ENCODE measurements at places on chromosomes 6 and 20.

DNA sequence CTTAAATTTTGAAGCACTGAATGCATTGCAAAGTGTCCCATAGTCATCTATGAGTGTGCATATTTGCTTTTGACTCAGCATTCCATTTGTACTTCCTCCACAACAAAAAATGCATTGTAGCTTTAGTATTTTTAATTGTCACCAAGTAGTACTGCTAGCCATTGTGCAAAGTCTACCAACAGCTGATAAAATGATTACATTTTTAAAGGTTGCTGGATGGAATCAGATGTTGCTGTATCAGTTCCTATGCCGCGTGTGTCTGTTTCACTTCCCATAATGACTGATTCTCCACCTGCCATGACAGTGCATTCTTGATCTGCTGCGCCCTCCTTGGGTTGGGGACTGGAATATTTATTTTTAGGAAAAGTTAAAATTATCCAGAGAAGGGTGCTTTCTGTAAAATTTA lies 41.2 kb downstream of the SLX4IP start:
- DNase-seq, result no peak

DNA sequence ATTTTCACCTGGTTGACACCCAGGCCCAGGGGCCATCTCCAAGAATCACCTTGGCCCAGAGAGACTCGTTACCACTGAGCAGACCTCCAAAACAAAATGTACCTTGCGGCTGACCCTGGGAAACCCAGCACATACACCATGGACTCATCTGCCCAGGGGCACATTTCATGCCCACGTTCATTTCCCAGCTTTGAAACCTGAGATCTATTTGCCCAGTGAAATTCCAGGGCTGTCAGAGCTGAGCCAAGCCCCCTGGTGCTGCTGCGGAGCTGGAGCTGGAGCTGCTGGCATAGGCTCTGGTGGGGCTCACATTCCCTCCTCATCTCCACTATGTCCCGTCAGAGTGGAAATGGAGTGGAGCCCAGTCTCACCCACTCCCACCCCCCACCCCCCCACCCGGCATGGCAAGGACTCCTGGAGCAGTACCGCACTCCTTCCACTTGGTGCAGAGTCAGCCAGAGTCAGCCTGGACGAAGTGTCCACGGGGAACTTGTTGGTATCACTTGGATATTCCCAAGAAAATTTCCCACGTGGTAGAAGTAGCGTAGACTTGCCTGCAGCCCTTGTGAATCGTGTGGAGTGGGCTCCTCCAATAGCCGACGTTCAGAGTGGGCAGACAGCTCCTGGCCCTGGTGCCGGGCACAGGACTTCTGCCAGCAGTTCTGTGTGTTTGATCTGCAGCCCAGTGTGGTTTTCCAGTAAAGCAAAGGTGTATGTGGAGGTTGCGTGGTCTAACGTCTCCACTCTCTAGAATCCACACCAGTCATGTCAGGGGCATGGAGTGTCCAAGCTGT lies 18.1 kb upstream of the OSER1 start:
- DNase-seq, result no peak

DNA sequence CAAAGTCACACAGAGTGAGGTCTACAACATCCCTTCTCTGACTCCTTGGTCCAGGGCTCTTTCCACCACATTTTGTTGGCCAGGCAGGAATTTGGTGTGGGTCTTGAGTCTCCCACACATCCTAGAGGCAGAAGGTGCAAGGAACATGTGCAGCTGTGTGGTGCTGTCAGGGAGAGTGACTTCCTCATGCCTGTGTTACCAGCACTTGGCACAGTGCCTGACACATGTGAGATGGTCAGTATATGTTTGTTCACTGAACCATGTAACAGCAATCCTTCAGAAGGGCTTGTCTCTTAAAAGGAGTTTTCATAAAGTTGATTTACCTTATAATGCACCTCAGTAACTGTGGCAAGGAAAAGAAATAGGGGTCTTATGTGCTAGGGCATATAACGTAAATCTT lies 168.5 kb downstream of the CDC5L start:
- no peak for DNase-seq

DNA sequence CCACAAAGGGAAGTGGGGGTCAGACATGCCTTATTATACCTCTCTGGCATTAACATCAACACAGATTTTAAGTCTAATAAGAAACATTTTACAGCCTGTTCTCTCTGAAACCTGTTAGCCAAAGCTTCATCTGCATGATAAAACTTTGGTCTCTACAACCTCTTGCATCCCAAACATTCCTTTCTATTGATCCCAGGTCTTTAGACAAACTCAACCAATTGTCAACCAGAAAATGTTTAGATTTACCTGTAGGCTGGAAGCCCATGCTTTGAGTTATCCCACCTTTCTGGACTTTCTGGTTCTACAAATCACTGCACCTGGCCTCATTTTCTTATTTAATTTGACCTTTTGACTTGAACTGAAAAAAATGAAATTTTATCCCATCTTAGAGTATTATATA lies 20.8 kb downstream of the MCM8 start:
- DNase-seq, result no peak

DNA sequence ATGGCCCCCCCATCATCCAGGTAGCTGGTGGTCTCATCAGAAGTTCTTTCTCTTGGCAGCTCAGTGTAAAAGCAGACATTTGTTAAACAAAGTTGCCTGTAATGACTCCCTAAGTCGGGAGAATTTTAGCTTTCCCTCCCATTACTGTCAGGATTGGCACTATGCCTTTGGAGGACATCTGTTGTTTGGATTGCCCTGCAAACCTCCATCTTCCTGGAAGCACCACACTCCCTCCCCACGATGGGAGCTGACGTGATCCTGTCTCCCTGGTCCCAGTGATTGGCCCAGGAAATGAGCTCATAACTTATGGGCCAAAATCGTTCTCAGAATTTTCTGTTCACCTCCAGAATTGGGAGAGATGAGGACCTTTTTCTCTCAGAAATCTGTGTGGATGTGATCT lies 42.6 kb upstream of the CNR1 start:
- DNase-seq, result no peak
